ENCODE measurements at places on chromosomes 4 and X.

DNA sequence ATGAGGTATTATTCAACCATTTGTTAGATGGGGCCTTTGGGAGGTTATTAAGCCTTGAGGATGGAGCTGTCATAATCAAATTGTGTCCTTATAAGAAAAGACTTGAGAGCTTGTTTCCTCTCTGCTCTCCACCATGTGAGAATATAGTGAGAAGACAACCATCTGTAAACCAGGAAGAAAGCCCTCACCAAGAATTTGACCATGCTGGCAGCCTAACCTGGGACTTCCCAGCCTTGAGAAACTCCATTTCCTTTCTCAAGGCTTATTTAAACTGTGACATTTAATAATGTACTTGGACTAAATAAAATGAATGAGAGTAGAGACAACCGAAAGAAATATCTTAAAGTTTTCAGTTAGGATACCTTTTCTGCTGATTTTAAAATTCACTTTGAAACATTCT, 83.7 kb upstream of the GC start:
- DNase-seq = no peak

DNA sequence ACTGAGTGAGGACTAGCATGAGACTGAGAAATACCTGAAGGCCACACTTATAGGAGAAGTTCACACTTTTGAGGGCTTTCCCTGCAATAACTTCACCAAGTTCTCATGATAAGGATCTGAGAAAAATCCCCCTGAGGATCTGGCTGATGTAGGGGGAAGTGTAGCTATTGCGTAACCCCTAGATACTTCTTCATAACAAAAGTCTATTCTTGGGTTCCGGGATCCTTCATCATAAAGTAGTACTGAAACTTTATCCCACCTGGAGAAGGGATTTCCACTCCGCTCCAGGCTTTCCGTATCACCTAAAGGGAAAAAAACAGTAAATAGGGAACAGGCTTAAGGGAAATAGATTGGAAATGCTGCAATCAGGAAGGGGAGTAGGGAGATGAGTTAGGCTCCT, 13.3 kb downstream of the USP27X start:
- DNase-seq = no peak

- DNase-seq = peak; percentile 65
Measured at GRCh38 chr4:174156239-174156826, 127.1 kb downstream of the FBXO8 start.

DNA sequence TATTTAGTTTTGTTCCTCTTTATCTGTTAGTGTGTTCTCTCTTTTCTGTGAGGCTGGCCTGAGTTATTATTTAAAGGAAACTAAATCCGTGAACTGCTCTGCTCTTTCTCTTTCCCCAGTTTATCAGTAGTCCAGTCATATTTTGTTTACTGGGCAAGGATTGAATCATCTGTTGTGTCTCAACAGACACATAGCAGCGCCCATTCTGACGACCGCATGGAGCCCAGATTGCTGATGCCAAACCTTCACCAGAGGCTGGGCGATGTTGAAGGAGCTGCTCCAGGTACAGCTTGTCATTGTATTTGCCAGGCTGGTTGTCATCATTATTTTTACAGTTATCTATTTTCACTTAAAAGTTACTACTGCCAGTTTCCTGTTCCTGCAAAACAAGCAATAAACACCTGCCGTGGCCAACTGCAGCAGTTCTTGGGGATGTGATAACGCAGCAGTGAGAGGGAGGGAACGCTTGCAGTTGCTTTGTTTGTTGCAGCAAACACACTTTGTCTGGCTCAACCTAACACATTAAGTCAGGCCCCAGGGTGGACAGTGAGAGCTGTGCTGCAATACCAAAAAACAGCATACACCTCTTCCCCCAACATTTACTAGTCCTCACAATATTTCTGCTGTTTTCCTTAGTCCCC, 10.1 kb downstream of the REELD1 start:
- DNase-seq = peak; percentile 44

DNA sequence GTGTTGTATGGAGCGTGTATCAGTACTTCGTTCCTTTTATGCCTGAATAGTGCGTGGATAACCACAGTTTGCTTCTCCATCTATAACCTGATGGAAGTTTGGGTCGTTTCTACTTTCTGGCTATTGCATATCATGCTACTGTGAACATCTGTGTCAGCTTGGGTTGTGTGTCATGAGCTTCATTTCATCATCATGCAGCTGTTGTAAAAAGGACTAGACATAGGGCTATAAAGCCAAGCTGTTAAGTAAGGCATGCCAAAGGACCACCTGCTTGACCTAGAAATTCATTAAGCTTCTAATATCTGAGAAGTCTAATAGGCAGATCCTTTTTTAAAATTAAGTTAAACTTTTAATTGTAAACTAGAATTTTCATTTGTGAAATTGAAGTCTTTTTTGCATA, 18.4 kb downstream of the SMS start:
- no peak for DNase-seq

All from ELR (cell line).